ENCODE measurements at places on chromosomes 16 and 17.

GRCh38 chr17:28553000-28553505, 629 bp upstream of the UNC119 start:
- DNase-seq: no peak

DNA sequence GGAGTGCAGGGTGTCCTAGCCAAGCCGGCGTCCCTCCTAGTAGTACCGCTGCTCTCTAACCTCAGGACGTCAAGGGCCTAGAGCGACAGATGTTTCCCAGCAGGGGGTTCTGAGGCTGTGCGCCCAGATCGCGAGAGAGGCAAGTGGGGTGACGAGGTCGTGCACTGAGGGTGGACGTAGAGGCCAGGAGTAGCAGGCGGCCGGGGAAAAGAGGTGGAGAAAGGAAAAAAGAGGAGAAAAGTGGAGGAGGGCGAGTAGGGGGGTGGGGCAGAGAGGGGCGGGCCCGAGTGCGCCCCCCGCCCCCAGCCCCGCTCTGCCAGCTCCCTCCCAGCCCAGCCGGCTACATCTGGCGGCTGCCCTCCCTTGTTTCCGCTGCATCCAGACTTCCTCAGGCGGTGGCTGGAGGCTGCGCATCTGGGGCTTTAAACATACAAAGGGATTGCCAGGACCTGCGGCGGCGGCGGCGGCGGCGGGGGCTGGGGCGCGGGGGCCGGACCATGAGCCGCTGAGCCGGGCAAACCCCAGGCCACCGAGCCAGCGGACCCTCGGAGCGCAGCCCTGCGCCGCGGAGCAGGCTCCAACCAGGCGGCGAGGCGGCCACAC, at the start of gene MMP2:
Gene MMP2 (plus strand): TSS at position 372 of the 603 bp plus-strand sequence. CDS start 282 bp downstream, outside the sequence.
- DNase-seq: no peak

DNA sequence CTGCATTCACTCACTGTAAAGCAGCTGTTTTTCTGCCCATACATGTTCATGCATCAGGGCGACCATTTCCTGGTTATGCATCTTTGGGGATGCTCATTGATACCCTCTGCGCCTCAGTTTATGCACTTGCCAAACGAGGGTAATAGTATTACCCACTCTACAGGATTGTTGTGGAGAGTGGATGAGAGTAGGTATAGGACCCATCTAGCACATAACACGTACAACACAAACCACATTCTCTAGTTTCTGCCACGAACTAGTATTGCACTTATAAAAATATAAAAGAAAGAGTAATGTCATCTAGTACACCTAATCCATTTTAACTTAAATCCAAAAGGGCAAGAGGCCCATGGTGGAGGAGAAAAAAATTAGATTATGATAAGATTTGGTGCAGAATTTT, 231.7 kb downstream of the SLC39A11 start:
- no peak for DNase-seq

- no peak for DNase-seq
These were observed 5.5 kb upstream of the MAF start for GRCh38 chr16:79605999-79606398.

DNA sequence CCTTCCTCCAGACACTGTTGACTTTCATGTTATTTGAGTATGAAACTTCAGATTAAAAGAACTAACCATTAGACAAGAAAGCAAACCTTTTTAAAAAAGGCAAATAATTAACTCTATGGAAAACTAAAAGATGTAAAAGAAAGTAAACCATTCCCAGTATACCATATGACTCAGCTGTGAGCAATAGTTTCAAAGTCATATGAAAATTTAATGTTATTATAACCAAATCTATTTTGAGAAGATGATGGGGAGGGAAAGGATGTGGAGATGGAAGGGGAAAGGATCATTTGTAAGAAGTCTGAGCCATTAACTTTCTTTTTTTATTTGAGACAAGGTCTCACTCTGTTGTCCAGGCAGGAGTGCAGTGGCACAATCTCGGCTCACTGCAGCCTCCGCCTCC, 131.8 kb downstream of the IRX5 start:
- no peak for DNase-seq

GRCh38 chr17:47982091-47982617, 11.2 kb downstream of the CDK5RAP3 start:
- DNase-seq: no peak

GRCh38 chr16:59964232-59964924, 1230.3 kb upstream of the GOT2 start:
- no peak for DNase-seq

DNA sequence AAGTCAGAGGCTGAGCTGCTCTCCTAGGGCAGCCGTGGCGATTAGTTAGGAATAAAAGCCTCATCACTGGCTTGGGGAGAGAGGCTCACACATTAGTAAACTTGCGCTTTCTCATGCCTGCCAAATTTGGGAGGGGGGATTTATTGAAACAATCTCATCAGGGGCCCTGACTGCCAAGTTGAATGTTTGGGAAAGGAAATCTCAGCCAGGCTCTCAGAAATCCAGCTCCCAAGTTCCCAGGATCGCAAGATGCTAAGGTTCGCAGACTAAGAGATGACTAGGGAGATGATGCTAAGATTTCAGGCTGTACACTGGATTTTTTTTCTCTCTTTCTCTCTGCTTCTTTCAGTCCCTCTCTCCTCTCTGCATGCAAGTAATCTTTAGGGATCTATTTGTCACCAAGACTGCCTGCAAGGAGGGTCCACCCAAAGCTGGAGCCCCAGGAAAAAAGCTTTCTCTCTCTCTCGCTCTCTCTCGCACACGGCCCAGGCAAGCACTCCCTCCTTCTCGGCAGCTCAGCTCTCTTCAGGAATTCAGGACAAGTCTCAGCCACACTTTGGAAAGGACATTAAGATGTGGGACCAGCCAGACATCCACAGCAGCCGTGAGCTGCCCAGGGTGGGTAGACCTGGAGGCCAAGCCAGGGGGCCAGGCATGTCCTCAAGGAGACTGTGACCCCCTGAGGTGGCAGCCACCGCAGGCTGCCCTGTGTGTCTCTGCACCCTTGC, 1.4 kb downstream of the GPR139 start:
- DNase-seq: no peak

DNA sequence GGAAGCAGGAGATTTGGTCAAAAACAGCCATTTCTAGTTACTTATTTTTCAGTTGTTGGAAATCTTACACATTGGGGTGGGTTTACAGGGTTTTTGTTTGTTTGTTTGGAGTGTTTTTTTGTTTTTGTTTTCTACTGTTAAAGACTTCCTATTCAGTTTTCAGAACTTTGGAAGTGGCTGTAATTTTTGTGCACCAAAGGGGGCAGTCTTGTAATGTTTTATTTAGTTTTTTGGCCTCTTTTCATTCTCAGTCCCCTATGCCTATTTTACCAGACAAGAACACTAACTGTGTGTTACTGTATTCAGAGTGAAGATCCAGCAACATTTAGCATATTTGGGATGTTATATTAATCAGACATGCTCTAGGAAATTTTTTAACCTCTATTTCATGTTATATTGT, 20.6 kb downstream of the TPPP3 start:
- no peak for DNase-seq

Data from CD8-positive, alpha-beta T cell (primary cell).